ENCODE measurements at places on chromosomes 6 and 20.

DNA sequence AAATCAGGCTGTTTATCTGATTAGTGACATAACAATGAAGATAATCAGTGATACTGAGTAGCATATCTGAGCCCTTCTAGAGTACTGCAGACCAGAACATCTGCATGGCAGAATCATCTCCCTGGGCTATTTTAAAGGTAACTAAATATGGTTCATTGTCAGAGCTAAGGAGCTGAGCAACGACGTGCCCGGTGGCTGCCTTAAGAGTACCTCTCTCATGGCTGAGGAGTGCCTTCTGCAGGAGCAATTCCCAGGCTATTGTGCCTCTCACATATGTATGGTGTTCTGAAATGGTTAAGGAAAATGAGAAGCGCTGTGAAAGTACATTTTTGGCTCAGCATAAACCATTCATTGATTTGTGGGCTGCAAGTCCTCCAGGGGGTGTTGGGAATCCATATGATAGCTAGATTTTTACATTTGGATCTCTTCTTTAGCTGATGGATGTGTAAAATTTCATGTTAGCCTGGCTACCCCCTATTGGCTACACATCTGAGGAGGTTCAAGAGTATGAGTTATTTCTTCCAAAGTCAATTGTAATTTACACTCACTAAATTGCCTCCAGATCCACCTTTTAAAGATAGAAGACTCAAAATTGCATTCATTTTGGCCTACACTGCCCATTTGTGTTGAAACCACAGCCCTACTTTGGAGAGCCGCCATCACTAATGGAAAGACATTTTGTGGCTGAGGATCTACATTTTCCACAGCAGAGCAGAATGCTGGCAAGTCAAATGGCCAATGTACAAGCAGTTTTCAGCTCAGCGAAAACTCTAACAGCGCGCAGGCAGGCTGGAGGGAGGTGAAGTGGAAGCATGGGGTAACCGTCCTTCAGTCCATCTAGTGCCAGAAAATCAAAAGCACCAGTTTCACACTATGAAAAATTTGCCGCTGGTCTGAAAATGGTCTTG, 198.0 kb downstream of the SIM1 start:
- no peak for DNase-seq

GRCh38 chr20:48635791-48636267, 192.0 kb downstream of the PREX1 start:
- peak; percentile 63 for DNase-seq

DNA sequence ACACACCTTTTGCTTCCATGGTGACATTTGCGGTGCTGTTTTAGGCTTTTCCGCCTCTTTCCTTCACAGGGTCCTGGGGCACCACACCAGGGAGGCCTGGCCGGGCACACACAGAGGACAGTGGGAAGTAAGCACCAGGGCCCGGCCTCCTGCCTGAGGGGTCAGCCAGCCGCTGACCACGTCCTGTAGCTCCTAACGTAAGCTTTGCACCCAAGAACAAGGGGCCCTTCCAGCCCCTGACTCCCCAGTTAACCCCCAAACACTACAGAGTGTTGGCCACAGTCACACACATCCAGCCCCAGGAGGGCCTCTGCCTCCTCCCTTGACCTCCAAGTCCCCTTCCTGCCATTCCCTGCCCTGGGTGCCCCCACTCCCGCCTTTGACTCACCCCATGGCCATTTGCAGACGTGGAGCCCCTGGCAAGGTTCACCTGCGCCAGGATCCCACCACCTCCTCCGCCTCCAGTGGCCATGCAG, 54.7 kb downstream of the YTHDF1 start:
- no peak for DNase-seq

GRCh38 chr6:158756126-158756525, 63.0 kb downstream of the EZR start:
- DNase-seq, result no peak

GRCh38 chr6:90865513-90865912, 278.6 kb upstream of the MAP3K7 start:
- DNase-seq, result no peak

GRCh38 chr20:9160757-9161156, 91.9 kb downstream of the PLCB4 start:
- DNase-seq, result no peak

DNA sequence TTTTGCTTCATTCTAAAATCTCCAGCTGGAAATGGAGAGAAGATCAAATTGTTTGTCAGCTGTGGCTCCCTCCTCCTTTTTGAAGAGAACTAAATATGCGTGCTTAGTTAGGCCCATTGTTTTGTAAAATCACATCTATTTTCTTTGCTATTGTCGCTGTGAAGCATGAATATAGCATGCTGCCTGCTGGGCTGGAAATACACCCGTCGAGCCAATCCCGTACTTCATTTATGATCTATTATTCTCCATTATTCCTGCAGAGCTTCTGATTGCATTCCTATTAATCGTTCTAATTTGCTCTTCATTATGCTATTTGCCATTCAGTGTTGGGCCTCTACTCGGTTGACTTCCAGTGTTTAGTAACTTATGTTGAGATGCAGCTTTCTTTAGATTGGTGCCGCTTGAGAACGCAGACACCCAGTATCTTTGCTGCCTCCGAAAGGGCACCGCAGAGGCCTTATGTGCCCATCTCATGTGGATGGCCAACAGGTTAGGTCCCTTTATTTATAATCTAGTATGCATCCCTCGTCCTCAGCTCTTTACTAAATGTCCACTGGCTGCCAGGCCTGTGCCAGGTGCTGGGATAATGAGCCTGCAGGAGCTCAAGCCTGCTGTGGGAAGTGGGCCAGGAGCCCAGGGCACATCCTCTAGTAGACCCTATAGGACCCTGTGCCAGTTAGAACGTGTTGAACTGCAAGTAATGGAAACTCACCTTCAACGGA, 45.6 kb downstream of the FAM50B start:
- no peak for DNase-seq

DNA sequence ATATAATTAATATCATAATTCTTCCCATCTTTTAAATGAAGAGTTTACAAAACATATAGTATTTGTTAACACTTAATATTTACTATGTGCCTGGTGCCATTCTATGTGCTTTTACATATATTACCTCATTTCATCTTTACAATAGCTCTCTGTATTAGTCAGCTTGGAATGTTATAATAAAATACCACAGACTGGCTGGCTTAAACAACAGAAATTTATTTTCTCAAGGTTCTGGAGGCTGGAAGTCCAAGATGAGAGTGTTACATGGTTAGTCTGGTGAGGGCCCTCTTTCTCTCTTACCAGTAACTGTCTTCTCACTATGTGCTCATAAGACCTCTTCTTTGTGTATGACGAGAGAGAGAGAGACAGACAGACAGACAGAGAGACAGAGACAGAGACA, 110.2 kb downstream of the NKAIN2 start:
- DNase-seq, result no peak

DNA sequence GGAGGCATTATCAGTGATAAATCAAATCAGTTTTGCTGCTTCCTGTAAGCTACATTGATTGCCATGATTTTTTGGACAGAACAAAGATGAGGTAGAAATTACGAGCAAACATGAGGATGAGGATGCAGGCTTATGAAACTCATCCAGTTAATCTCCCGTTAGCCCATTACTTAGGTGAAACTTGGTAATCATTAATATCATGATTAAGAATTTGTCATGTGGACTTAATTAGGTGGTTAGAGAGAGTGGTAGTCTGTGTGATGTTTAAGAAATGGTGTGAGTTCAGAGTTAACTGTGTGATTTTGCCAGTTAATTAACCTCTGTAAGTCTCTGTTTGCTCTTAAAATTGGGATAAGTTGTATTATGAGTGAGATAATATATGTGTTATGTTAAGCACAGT, 62.0 kb downstream of the TSPYL4 start:
- DNase-seq, result no peak

GRCh38 chr6:23696992-23697391, 429.0 kb upstream of the NRSN1 start:
- DNase-seq, result no peak

DNA sequence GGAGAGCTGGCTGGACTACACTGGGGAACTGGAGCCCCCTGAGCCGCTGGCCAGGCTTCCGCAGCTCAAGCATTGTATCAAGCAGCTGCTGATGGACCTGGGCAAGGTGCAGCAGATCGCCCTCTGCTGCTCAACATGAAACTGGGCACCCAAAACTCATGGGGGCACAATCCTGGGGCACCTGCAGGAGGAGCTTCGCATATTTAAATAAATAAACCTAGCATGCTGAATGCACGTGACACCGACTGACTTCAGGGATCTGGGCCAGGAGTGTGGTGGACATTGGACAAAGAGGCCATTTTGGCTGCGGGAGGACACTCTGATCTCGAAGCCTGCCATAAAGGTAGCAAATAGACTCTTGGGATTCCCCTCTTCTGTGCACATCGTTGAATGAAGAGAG, 6.8 kb downstream of the SCAND1 start:
- DNase-seq, result peak; percentile 23

DNA sequence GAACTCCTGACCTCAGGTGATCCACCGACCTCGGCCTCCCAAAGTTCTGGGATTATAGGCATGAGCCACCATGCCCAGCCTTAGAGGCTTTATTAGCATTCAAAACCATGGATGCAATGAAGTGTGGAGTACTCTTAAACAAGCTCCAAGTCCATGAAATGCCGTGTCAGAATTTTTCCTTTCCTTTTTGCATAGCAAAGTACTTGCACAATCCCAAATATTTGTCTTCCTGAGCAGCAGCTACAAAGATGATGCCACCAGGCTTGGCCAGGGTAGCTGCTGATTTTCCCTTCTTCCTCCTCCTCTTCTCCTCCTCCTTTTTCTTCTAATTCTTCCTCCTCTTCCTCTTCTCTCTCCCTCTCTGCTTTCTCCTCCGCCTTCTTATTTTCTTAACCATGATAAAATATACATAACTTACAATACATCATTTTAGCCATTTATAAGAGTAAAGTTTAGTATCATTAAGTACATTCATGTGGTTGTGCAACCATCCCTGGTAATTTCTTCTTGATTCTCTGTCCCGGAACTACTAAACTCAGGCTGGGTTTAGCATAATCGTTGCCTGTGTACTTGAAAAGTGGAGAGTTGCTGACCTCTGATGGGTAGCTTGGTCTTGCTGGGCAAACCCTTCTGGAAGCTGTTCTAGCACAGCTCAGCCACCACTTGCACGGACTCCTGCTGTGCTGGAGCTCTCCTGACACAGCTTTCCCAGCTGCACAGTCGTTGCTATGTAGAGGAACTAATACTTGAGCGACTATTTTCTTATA, 20.3 kb downstream of the MUCL3 start:
- DNase-seq, result no peak

GRCh38 chr6:40588480-40588879, 1.3 kb upstream of the LRFN2 start:
- DNase-seq, result no peak

DNA sequence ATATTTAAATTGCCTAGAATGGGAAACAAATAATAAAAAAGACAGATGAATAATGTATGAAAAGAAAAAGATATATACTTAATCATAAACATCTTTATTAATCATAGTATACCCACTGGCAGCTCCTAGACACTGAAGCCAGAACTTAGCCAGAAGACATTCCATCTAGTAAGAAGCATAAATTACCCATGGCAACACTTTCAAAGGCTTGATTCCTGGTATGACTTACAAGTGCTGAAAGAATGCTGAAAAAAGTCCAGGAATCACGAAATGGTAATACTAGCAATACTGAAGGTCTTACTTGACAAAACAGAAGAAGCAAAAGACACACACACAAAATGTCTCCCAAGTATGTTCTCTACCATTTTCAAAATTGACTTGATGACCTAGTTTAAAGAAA, 38.0 kb downstream of the RWDD2A start:
- no peak for DNase-seq

DNA sequence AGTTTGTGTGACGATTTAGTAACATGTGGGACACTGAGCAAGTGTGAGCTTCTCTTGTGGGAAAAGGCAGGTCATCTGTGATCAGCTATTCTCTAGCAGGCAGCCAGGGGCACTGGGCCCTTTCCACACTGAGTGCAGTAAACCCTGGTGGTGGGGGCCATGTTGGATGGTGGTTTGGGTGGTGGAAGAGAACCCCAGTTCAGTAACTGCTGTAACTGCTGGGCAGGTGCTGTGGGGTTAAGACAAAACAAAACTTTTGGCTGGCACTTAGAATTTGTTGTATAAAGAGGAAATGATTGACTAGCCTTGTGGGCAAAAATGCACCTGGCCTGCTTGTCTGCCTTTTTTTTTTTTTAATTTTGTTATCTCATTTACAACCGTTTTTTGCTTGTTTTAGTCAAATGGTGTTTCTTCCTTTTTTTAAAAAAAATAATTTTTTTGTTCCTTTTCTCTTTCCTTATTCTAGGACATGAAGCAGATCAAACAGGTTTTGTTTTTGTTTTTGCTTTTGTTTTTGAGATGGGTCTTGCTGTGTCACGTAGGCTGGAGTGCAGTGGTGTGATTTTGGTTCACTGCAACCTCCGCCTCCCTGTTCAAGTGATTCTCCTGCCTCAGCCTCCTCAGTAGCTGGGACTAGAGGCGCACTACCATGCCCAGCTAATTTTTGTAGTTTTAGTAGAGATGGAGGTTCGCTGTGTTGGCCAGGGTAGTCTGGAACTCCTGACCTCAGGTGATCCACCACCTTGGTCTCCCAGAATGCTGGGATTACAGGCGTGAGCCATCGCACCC, 59.8 kb downstream of the IGF2R start:
- DNase-seq, result no peak

DNA sequence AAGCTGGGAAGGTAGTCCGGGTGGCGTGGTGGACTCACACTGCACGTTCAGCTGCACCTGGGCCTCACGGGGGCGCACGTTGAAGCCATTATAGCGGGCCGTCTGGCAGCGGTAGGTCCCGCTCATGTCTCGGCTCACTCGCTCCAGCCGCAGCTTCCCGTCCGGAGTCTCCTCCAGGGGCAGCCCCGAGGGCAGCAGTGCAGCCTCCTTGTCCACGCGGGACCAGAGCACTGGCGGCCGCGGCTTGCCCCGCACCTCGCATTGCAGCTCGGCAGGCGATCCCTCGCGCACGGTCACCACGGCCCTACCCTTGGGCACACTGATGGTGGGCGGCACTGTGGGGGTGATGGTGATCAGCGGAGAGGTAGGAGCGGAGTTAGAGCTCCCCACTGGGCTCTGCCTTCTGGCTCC, 47.6 kb downstream of the MDGA1 start:
- DNase-seq, result no peak

DNA sequence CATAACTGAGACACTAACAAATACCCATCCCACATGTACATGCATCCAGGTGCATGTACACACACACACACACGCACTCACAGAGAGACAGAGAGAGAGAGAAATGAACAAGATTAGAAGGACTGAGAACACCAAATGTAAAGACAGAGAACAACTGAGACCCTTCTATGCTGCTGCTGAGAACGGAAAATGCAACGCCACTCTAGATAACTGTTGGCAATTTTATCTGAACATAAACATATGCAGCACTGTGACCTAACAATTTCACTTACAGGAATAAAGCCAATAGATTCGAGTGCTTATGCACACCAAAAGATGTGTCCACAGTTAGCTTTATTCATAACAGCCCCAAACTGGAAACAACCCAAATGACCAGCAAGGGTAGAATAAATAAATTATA, 103.8 kb upstream of the LY86 start:
- no peak for DNase-seq

DNA sequence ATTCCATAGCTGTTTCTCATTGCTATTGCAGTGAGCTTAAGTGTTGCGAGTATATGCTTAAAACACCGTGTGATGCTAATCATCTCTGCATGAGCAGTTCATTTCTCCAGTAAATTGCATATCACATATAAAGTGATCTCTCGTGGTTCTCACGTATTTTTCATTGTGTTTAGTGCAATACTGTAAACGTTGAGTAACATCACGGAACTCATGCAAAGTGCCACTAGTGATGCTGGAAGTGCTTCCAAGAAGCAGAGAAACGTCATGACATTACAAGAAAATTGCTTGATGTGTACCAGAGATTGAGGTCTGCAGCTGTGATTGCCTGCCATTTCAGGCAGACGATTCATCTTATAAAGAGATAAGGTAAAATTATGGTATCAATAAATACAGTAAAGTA, 830.4 kb downstream of the GRIK2 start:
- no peak for DNase-seq

- no peak for DNase-seq
Measured at GRCh38 chr20:4454111-4454510, 267.6 kb upstream of the PRND start.
